Placental pericyte (primary cell): ENCODE measurements at places on chromosomes 7 and 10. TPM values are rescaled to one million over a fixed set of nuclear protein-coding genes. Genes with fewer than 3 reads are reported as not detected.

TRIM50 gene
- not detected in 2 replicates for total RNA-seq

CARD11 gene
- 0.88 and 1.0 TPM in 2 replicates for total RNA-seq

MTPN gene
- 74.8 and 176 TPM in 2 replicates for total RNA-seq

CDK1 gene
- 0.88 and 82.0 TPM in 2 replicates for total RNA-seq

PSMC2 gene
- 225 and 237 TPM in 2 replicates for total RNA-seq

ENKUR gene
- total RNA-seq, result not detected in 2 replicates

UBE2H gene
- total RNA-seq, result 42.2 and 72.9 TPM in 2 replicates

TES gene
- total RNA-seq, result 92.1 and 139 TPM in 2 replicates

CALHM3 gene
- total RNA-seq, result not detected in 2 replicates

EGR2 gene
- 4.4 and 14.6 TPM in 2 replicates for total RNA-seq

FAM25G gene
- total RNA-seq, result not detected in 2 replicates

GRM3 gene
- total RNA-seq, result not detected in 2 replicates

PGAM2 gene
- 0.44 TPM in 1 of 2 replicates, not detected in the other for total RNA-seq

OR2A1 gene
- total RNA-seq, result 0.14 TPM in 1 of 2 replicates, not detected in the other

CPA2 gene
- 0.22 TPM in 1 of 2 replicates, not detected in the other for total RNA-seq

C7orf57 gene
- under 0.01 TPM in 1 of 2 replicates, not detected in the other for total RNA-seq

TMEM178B gene
- under 0.01 TPM in 1 of 2 replicates, not detected in the other for total RNA-seq

EPHB4 gene
- 58.1 and 61.5 TPM in 2 replicates for total RNA-seq

CPA1 gene
- 1.8 TPM in 1 of 2 replicates, not detected in the other for total RNA-seq

DEPP1 gene
- 3.6 and 14.4 TPM in 2 replicates for total RNA-seq

HABP2 gene
- total RNA-seq, result not detected in 2 replicates

ELFN1 gene
- total RNA-seq, result under 0.01 and 1.3 TPM in 2 replicates

CAMK2B gene
- 0.22 and 0.43 TPM in 2 replicates for total RNA-seq

PPP3CB gene
- 27.5 and 29.8 TPM in 2 replicates for total RNA-seq

GPR26 gene
- not detected in 2 replicates for total RNA-seq

SORCS3 gene
- not detected in 2 replicates for total RNA-seq

COL13A1 gene
- 4.6 and 34.2 TPM in 2 replicates for total RNA-seq

XRCC2 gene
- 0.22 and 7.4 TPM in 2 replicates for total RNA-seq

C10orf62 gene
- not detected in 2 replicates for total RNA-seq

HOXA11 gene
- 17.8 and 24.3 TPM in 2 replicates for total RNA-seq

EBLN1 gene
- not detected in 2 replicates for total RNA-seq

MMRN2 gene
- total RNA-seq, result 0.88 and 2.0 TPM in 2 replicates

OR2A12 gene
- not detected in 2 replicates for total RNA-seq

LIPN gene
- total RNA-seq, result not detected in 2 replicates

UPK3B gene
- not detected in 2 replicates for total RNA-seq

WIPF3 gene
- total RNA-seq, result not detected in 2 replicates

EPO gene
- not detected in 2 replicates for total RNA-seq

PLCE1 gene
- total RNA-seq, result under 0.01 and 0.29 TPM in 2 replicates

SPDYE2 gene
- total RNA-seq, result not detected in 2 replicates

SLC26A3 gene
- not detected in 2 replicates for total RNA-seq
